ENCODE measurements at places on chromosomes 2 and 18. TPM values are rescaled to one million over a fixed set of nuclear protein-coding genes. Genes with fewer than 3 reads are reported as not detected.

Gene TEKT4
- not detected for total RNA-seq

Gene LYG2
- not detected for total RNA-seq

Gene MLPH
- not detected for total RNA-seq

Gene ZNF396
- total RNA-seq = not detected

Gene ADCYAP1
- not detected for total RNA-seq

Measured in CD8-positive, alpha-beta T cell (primary cell).